DND-41 (cell line): ENCODE measurements at places on chromosomes 5 and 9.

- DNase-seq: no peak
Measured at GRCh38 chr5:50559955-50560354, 106.5 kb upstream of the PARP8 start.

GRCh38 chr9:85702191-85702590 lies 39.6 kb downstream of the AGTPBP1 start:
- no peak for DNase-seq

DNA sequence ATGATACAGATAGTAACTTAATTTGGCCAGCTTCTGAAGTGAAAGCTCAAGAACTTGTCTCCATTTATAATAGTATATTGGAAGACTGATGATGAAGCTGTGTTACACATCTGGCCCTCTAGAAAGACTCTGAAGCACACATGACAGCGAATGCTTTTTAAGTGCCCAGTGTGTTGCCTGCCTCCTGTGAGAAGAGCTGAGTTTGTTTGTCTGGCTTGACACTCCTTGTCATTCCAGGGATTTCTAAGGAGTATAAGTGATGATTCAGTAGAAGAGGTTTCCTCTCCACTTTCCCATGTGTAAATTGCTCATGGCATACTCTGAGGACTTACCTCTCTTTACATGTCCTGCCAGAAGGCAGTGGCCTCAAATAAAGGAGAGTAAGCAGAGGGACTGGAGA lies 30.4 kb upstream of the LRRTM2 start:
- DNase-seq: no peak

DNA sequence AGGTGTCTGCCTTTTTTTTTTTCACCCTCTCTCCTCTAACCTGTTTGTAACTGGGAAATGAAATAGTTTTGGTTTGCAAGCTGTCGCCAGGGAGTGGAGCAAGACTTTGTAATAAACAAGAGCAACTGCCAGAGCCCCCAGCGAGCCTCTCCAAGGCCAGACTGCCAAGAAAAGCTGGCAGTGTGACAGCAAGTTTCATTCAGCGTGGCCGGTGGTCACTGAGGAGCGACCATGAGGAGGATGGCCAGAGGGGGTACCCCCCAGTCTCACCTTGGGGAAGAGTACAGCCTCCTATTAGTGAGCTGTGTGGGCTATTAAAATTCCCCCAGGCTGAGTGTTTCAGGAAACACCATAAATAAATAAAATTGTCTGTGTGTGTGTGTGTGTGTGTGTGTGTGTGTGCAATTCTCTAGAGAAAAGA lies 49.9 kb downstream of the ZFAND5 start:
- DNase-seq: no peak

DNA sequence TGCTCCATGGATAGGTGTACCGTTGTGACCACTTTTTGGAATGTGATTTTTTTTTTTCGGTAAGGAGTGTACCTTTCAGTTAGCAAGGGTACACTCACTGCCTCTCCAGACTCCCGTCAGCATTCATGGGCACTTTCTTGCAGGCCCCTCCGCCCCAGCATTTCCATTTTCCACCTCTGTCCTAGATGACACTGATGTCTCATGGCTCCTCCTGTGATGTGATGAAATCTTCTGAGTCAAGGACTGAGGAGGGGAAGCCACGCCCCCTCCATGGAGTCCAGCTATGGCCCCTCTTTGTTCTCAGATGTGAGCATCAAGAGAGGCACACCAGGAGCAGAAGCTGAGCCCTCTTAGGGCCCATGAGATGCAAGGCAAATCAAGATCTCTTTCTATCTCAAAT lies 61.8 kb downstream of the CTSL start:
- DNase-seq: no peak

DNA sequence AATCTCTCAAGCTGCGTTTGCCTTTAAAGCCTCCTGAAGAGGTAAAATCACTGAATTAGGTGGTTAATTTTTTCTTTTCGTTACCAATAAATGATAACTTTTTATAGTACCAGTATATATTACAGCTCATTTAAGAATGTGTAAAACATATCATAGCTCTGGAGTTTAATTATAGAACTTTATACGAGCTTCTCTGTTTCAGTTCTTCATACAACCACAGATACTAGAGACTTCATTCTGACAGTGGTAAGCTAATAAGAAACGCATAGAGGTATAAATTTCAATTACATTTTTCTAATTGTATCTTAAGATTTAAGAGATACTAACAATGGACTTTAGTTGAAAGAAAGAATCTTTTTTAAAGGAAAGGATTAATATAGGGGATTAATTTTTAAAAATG lies 73.9 kb downstream of the PBX3 start:
- DNase-seq: no peak

DNA sequence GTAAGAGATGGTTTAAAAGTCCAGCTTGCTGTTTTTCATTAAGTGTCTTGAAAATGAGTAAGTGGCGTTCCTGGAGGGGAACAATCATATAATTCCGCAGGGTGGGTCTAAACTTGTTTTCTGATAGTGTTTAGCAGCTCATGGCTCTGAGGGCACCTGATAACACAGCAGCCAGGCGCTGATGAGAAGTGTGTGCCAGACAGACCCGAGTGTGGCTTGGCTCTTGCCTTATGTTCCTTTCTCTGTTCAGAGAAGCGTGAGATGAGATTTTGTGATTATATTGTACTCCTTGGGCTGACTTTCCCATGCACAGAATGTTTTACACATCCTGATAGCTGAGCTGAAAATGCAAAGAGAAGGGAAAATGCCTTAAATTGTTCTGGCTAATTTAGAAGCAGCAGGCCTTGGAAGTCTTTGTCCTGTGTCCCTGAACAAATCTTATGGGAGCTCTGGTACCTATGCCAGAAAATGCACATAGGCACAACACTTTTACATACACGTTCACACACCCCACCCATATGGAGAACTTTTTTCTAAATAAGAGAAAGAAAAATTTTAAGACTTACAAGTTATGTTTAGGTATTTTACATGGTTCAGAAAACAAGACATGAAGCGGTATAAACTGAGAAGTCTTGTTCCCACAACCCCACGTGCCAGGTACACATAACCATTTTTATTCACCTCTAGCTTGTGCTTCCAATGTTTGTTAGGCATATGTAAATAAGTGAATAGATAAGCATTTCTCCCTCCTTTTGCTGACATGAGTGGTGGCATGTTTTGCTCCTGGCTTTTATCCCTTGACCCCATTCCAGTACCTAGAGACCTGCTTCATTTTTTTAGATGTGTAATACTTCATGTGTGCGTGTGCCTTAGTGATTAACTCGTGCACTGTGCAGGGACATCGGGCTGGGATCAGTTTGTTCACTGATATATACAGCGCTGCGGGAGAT lies 152.2 kb upstream of the OTULINL start:
- no peak for DNase-seq

- DNase-seq: no peak
Measured at GRCh38 chr5:60852940-60853339, 8.9 kb upstream of the ELOVL7 start.

GRCh38 chr9:79969393-79970145 lies 397.8 kb downstream of the TLE4 start:
- no peak for DNase-seq

- no peak for DNase-seq
Measured at GRCh38 chr5:127684726-127685467, 18.3 kb upstream of the CCDC192 start.

DNA sequence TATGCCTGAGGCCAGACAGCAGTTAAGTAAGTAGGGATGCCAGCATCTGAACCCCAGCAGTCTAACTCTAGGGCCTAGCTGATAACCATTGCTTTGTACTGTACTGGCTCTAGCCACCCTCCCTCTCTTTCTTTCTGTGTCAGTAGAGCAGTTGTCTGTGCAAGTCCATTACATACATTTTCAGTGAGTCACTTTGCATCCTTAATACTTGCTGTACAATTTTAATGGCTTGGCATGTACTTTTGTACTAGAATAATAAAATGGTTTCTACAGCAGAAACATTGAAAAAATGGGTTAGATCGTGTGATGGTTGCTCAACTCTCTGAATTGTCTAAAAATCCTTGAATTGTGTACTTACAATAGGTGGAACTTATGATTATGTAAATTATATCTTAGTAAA lies 1.5 kb upstream of the TTC39B start:
- DNase-seq: no peak

DNA sequence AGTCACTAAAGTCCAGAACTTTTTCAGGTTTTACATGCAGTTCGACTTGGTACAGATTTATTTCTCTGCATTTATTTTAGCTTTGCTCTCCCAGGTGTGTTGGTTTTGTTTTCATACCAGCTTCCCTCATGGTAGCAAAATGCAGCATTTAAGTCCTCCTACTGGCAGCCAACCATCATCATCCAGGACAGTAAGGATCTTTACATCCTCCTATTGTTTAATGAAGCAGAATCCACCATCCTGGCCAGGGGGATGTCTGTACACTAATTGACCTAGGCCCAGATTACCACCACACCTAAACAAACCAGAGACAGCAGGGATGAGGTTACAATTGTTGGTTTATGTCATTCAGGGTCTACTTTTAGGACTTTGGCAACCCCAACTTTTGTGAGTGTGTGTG lies 22.3 kb downstream of the CAMK4 start:
- no peak for DNase-seq

DNA sequence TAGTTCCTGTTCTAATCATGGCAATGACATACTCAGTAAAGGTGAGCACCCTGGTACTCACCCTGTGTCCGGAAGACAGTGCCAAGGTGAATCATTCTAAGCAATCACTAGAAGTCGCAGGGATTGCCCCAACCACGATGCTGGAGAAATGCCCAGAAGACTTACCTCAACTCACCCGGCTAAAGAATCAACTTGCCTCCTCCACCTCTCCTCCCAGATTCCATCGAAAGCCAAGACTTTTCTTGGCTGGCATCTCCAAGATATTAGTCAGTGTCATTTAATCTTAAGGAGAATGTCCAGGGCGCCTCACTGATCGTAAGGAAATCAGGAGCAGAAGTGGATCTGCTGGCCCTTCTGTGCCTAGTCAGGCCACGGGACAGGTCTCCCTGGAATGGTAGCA lies 204.9 kb downstream of the ERCC6L2 start:
- DNase-seq: no peak

- no peak for DNase-seq
Measured at GRCh38 chr5:141094481-141095262, at the start of gene PCDHB2. Gene PCDHB2 (plus strand): TSS chr5:141094615. CDS start chr5:141094791, 176 bp downstream.

DNA sequence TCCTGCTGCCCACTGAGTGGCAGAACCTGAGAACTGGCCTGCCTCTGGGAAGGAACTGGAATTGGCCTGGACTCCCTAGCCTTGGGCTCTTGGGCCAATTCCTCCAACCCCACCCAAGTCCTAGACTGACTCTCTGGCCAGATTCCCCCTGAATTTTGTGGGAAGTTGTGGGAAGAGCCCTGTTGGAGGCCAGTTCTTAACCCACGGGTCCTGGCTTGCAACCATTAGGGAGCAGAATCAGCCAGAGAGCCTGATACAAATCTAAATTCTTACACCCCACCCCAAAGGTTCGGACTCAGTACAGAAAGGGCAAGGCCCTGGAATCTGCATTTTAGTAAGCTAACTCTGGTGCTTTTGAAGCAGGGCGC lies 125.3 kb upstream of the SLC25A48 start:
- no peak for DNase-seq

- no peak for DNase-seq
Measured at GRCh38 chr9:115035841-115036612, 81.9 kb downstream of the TNC start.

DNA sequence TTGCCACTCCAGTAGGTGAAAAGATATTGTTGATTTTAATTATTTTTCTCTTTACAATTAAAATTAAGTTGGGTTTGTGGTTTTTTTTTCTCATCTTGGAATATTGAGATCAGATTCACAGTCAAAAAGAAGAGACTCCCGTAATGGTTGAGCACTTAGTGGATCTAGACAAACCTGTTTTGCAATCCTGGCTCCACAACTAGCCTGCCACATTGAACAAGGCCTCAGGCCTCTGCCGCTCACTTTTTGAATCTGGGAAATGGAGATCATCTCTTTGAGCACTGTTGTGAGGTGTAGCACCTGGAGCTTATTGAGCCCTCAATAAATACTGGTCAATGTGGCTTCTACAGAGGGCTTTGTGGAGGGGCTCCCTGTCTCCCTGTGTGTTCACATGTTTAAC lies 37.1 kb upstream of the RARS1 start:
- DNase-seq: no peak
